H1 (cell line): ENCODE measurements at places on chromosomes 1 and 21.

DNA sequence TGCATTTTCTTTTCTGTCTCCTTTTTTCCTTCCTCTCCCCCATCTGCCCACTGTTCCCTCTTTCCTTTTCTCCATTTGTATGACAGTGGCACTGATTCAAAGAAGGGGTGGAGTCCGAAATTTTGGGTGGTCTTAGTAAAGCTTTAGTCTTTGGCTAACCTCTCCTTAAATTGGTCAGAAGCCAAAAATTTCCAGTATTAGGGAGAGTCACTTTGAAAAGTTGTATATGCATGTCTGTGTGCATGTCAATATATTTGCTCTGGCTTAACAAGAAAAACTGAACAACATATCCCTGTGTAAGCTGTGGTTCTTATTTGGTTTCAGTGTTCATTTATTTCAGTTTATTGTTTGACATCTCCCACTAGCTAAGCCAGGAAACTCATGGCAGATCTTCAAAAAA lies 314.8 kb upstream of the CXADR start:
- DNase-seq: no peak

- no peak for DNase-seq
These were observed 183.0 kb downstream of the CYYR1 start for GRCh38 chr21:26389971-26390641.

- DNase-seq: no peak
These were observed 7.0 kb downstream of the LELP1 start for GRCh38 chr1:153210206-153210605.

DNA sequence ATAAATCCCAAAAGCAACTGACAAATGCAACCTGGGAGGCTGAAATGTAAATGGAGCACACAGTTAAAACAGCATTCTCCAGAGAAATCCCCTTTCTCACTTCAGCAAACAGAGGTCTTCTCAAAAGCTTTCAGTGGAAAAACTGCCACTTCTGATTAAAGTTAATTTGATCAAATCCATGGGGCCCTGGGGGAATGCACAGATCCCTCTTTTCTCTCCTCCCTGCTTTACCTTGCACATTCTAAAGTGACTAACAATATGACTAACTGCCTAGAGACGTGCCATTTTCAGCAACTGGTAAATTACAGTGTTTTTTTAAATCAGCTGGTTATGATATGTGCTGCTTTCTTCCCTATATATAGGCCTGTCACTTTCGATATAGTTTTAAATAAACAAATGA lies 142.5 kb downstream of the RERE start:
- no peak for DNase-seq

DNA sequence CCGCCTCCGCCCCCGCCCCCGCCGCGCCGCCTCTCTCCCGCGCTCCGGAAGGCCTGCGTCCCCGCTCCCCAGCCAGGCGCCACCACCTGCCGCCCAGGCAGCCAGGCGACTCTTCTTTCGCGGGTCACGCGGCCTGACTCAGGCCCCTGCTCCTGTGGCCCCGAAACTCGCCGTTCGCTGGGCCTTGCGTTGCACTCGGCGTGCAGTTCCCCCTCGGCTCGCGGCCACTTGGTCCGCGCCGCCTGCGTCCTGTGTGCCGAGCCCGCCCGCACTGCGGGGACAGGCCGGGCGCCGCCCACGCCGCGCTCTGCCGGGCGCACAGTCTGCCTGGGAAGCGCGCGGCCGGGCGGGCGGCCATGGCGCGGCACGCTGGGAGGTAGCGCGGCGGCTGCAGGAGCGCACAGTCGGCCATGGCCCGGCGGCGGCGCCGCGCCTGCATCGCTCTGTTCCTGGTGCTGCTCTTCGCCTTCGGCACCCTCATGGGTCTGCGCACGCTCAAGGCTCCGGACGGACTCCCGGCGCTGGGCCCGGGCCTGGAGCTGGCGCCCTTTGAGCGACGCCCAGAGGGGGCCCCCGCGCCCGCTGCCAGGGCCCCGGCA lies at the start of gene MANEAL:
TSS of gene MANEAL (plus strand) at position 75 of the 599 bp plus-strand sequence. CDS start at position 411, 336 bp downstream.
- DNase-seq: no peak

GRCh38 chr1:230504310-230504709 lies 78.2 kb upstream of the PGBD5 start:
- DNase-seq: no peak

DNA sequence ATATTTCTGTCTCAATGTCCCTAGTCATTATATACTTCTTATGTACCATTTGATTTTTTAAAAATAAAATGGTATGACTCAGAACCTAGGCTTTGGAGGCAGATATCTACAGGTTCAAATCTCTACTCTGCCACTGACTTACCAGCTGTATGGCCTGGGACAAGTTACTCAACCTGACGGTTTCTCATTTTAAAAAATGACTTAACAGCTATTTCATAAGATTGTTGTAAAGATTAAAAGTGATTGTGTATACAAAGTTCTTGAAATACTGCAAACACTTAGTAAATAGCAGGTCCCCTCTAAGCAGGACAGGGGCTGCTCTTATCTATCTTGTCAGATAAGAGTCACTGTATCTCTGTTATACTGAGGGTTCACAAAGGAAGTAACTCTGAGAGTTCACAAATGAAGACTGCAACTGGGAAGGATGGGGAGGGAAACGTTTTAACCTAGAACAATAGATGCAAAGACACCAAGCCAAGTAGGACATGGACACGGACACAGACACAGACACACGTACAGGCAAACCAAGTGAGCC lies 2.6 kb downstream of the BCAR3 start:
- no peak for DNase-seq
